NCI-H526 (cell line): ENCODE measurements at places on chromosomes 7 and 10.

GRCh38 chr7:47712416-47712815, 130.5 kb upstream of the TNS3 start:
- DNase-seq: no peak

- peak; percentile 51 for DNase-seq
Observed at GRCh38 chr10:132397671-132398565, 918 bp downstream of the PWWP2B start.

DNA sequence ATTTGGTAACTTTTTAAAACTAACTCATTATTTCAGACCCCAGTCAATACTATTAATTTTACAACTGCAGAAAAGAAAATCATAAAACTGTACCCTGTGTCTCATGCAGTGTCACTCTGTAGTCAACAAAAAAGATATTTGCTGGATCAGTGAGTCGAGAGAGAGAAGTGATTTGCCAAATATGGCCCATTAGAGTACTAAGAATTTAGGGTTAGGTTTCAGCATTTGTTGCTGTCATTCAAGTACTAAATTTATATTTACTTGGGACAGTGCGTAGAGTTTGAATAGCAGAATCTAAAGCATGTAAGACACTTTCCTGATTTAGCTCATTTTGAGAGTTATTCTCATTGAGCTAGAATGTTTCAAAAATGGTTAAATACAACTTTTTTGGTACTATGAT, 38.9 kb downstream of the CACNA2D1 start:
- DNase-seq: no peak

GRCh38 chr7:55075464-55076021, 56.7 kb downstream of the EGFR start:
- no peak for DNase-seq

GRCh38 chr10:133390597-133391248, 3.2 kb upstream of the MTG1 start:
- DNase-seq: no peak
